Hematopoietic multipotent progenitor cell treated with erythropoietin and hydrocortisone succinate and interleukin-3 and kit ligand, for 8 days (in vitro differentiated cells): ENCODE measurements at places on chromosomes 16 and 17.

- no peak for DNase-seq
Observed at GRCh38 chr16:6753553-6753952, 579.1 kb upstream of the RBFOX1 start.

DNA sequence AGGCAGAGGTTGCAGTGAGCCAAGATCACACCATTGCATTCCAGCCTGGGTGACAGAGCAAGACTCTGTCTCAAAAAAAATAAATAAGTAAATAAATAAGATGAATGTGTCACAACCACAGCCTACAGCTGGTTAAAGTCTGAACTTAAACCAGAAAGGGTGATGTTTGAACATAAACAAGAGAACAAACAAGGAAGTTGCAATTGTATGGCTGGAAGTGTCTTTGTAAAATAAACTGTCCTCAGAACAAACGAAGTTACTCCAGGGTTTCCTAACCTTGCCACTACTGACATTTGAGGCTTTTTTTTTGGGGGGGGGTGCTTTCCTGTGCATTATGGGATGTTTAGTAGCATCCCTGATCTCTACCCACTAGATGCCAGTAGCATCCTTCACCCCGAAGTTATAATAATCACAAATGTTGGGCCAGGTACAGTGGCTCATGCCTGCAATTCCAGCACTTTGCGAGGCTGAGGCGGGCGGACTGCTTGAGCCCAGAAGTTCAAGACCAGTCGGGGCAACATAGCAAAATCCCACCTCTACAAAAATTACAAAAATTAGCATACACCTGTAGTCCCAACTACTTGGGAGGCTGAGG, 119.2 kb downstream of the XYLT1 start:
- DNase-seq: no peak

DNA sequence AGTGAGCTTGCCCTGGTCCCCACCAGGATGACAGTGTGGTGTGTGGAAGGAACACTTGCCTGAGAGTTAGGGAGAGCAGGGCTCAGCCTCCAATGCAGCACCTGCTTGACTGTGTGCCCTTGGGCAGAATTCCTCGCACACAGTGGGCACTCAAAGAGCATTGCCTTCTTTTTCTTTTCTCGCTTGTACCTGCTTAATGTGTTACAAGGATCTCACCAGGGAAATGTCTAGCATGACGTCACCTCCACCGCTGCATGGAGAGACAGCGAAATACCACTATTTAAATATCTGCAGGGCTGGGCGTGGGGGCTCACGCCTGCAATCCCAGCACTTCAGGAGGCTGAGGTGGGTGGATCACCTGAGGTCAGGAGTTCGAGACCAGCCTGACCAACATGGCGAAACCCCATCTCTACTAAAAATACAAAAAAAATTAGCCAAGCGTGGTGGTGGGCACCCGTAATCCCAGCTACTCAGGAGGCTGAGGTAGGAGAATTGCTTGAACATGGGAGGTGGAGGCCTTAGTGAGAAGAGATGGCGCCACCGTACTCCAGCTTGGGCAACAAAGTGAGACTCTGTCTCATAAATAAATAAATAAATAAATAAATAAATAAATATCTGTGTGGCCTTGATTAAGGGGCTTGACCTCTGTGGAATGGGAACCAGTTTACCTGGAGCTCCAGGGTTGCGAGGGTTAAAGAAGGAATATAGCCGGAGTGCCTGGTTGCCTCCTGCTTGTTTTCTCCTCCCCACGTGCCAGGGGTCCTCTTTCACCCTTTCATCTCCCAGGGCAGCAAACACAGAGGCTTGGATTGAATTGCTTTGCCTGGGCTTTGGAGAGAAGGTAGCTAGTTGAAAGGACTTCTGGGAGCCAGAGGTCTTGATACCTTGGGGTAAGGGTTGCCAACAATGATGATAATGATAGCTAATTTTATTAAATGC, 16.3 kb downstream of the SNX29 start:
- no peak for DNase-seq

GRCh38 chr17:4645642-4646041, 4.2 kb upstream of the ALOX15 start:
- no peak for DNase-seq

DNA sequence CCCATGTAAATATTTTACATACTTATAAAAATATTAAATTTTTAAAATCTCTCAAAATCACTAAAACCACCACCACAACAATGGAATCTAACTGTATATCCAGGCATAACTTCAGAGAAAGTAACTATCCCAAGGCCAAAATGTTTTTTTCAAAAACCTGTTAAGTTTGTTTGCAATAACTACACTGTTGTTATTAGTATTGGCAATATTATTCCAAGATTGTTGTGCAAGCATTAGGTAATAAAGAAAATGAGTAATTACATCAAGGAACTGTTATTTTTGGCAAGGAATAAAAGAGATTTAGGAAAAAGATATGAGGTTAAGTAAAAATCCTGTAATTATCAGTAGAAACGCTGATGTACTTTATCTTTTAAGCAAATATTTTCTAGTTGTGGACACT, 3.4 kb upstream of the KRTAP4-12 start:
- DNase-seq: no peak

GRCh38 chr17:42055496-42055895, 5.1 kb upstream of the C17orf113 start:
- no peak for DNase-seq

DNA sequence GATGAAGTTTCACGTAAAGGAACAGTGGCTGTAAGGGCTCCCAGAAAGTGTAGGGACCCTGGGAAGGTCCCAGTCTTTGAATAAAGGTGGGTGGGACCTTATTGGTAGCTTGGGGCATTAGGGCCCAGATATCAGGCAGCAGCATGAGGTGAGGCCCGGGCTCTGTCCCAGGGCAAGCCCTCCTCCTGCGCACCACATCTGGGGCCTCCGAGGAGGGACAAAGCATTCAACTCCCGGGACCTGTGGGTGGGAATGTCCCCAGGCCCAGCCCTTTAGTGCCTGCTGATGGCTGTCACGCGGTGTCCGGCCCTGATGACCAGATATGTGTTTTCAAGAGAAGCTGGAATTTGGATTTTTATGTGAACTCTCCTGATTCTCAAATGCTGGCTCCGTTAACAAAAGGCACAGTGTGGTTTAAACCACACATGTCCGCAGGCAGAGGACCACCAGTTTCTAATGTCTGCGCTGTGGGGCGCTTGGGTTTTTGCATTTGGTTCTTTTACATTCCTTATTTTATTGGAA, 30.4 kb downstream of the RAI1 start:
- DNase-seq: no peak

DNA sequence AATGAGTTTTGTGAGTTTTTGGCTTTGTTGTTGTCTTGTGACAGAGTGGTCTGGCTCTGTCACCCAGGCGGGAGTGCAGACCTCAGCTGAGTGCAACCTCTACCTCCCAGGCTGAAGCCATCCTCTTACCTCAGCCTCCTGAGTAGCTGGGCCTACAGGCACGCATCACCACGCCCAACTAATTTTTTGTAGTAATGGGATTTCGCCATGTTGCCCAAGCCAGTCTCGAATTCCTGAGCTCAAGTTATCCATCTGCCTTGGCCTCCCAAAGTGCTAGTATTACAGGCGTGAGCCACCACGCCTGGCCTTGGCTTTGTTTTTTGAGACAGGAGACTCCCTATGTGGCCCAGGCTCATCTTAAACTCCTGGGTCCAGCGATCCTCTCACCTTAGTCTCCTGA, 15.1 kb downstream of the CRK start:
- DNase-seq: no peak

DNA sequence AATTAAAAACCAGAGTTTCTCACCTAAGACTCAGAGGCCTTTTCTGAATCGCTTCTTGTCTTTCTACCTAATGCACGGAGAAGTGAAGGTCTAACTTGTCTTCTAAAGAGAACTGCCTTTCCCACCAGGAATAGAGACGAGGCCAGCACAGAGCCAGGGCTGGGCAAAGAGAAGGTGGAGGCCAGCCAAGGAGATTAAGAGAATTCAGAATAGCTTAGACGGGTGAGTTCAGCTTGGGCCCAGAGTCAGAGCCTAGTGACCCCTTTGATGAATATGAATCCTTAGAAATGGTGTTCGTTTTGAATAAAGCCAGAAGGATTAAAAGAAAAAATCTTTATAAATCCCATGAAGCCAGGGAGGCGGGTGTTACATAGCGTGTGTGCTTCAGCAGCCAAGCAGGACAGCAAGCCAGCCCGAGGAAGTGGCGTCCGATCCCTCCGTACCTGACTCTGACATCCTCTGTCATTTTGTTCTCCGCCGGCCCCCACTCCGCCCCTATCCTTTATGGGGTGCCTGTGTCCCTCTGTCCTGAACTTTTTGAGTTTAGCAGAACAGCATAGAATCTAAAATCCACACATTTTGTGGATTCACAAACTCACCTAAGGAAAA, 7.4 kb downstream of the GSG1L2 start:
- DNase-seq: no peak

GRCh38 chr16:13113741-13114140, 212.3 kb downstream of the SHISA9 start:
- DNase-seq: no peak

- DNase-seq: no peak
Observed at GRCh38 chr17:43740541-43740940, 18.1 kb downstream of the SOST start.

- DNase-seq: no peak
Observed at GRCh38 chr16:8730335-8730915, 56.0 kb downstream of the ABAT start.

DNA sequence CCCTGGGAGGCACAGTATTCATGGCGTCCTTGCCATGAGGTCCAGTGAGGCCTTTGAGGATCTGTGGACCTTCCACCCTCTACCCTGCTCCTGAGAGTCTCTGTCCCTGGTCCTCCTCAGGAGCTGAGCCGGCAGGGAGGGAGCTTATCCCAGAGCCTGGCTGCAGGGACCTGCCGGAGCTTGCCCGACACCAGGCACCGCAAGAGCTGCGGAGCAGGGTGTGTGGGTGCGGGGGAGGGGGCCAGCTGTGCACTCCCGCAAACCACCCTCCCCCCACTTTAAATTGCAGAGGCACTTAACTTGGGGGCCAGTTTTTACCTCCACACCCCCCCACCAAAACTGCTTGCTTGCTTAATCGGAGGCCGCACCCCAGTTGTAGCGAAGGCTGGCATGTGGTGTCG, 609 bp upstream of the ZNF750 start:
- DNase-seq: no peak

DNA sequence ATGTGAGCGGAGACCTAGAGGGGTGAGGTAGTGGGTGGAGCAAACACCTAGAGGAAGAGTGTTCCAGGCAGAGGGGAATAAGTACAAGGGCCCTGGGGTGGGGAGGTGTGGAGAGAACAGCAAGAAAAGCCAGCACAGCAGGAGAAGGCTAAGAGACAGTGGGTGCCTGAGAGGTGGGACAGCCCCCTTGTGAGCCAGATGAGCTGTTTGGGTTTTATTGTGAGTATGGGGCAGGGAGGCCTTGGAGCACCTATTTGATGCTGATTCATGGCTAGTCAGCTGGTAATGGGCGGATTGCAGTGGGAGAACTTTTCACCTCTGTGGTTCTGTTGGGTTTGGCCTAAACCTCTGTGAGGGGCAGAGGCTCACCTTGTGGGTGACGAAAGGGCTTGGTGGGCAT, 68.4 kb downstream of the ABCC1 start:
- DNase-seq: no peak

DNA sequence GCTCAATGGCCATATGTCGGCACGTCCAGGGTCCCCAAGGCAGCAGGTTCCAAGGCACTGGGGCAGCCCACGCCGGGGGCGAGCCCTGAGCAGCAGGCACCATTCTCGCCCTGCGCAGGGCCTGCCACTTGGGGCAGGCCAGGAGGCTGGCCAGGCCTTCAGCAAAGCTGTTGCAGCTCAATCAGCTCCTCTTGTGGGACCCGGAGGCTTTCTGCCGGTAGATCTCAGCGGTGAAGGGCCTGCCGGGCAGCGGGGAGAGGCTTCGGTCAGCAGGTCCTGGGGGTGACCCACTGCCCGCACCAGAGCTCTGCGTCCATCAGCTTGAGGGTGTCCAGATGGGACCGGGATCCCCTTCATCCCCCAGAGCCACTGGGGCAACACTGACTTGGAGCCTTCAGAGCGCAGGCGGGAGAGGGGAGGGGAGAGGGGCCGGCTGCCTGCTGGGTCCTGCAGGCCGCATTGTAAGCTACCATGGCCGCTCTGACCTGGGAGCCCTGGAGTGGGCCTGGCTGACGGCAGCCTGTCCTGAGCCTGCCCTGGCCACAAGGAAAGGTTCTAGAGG, 9.5 kb upstream of the RASD1 start:
- no peak for DNase-seq

DNA sequence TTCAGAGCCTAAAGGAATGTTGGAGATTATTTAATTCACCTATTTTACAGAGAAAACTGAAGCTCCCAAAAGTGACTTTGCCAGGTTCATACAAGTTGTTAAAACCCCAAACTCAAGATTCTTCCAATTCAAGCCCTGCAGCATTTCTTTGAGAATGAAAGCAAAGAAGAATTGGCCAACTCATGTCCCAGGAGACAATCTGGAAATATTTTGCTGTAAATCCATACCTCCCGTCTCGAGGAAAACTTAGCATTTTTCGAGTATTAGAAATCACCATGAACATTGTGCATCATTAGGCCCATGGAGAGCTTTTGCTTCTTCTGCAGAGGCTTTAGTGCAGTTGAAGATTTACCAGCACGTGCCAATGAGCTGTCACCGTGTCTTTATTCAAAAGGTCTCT, 176.4 kb upstream of the KCNJ16 start:
- no peak for DNase-seq

DNA sequence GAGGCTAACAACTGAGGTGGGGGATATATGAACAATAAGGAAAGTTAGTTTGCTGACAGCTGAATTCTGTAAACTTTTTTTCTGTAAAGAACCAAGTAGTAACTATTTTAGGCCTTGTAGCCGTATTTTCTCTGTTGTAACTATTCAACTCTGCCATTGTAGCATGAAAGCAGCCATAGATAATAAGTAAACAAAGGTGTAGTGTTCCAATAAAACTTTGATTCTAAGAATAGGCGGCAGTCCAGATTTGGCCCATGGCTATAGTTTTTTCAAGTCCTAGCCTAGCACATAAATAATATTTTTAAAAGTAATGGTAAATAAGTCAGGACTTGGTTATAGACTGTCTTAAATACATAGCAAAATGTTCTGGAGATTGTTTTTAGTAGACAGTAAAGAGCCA, 142.0 kb downstream of the STXBP4 start:
- no peak for DNase-seq

GRCh38 chr17:55482591-55483389, 28.5 kb downstream of the SMIM36 start:
- DNase-seq: no peak

- no peak for DNase-seq
Observed at GRCh38 chr17:82793974-82794630, 42.2 kb downstream of the TBCD start.
